ENCODE measurements at places on chromosomes 12 and 14.

GRCh38 chr14:99621948-99622347, 17.9 kb upstream of the CCDC85C start:
- DNase-seq: no peak

- no peak for DNase-seq
Observed at GRCh38 chr12:58372298-58372697, 430.9 kb downstream of the ATP23 start.

- DNase-seq: no peak
Observed at GRCh38 chr14:25080682-25081081, 30.7 kb upstream of the STXBP6 start.

DNA sequence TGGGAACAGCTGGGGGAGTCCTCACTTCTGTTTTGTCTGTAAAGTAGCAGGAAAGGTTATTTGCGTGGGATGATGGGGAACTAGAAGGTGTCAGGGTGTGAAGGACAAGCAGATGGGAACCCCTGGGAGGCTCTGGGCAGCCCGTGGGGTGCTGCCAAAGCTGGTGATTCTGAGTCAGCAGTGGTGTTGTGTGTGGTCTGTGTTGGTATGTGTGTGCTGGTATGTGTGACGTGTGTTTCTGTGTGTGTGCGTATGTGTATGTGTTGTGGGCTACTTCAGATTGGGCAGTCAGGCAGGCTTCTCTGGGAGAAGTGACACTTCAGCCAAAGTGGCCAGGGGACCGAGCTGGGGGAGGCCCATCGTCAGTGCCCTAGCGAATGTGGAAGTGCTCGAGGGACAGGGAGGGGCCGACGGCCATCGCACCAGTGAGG, 15.3 kb upstream of the BDKRB2 start:
- DNase-seq: no peak

GRCh38 chr14:94946244-94946643, 176.3 kb upstream of the GSC start:
- no peak for DNase-seq

- DNase-seq: no peak
Observed at GRCh38 chr12:122964439-122965257, 1.6 kb downstream of the ABCB9 start.

DNA sequence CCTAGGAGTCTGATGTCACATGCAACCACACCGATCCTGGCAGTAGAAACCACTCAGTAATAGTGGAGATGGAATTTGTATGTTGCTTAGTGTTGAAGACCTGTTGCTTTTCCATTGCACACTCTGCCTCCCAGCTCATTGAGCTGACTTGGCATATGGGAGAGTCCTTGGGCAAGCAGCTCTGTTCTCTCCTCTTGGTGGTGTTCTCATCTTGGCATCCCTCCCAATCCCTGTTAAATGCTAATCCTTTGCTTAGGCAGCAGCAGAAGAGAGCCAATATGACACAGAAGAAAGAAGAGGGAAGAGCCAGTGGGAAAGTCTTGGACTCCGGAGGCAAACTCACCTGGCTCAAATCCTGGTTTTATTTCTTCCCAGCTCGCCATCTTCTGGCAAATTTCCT, 178.0 kb upstream of the CAND1 start:
- peak; percentile 61 for DNase-seq

DNA sequence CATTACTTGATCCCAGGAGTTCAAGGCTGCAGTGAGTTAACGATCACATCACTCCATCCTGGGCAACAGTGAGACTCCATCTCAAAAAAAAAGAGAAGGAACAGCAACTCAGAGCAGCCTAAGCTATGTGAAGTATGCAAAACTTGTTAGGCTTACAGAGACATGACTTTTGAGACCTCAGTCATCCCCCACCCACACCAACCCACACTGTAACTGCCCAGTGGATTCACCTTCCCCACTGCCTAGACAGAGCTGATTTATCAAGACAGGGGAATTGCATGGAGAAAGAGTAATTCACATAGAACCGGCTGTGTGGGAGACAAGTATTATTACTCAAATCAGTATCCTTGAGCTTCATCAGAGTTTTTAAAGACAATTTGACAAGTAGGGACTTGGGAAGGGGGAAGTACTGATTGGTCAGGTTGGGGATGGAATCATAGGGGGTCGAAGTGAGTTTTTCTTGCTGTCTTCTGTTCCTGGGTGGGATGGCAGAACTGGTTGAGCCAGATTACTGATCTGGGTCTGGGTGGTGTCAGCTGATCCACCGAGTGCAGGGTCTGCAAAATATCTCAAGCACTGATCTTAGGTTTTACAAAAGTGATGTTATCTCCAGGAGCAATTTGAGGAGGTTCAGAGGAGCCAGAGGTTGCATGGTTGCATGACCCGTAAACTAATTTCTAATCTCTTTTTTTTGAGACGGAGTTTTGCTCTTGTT, 6.2 kb upstream of the WDR89 start:
- DNase-seq: no peak

All from NCI-H524 (cell line).